ENCODE measurements at places on chromosomes 2 and 18. TPM values are rescaled to one million over a fixed set of nuclear protein-coding genes. Genes with fewer than 3 reads are reported as not detected.
A peak's percentile ranks its signal among the peaks of the same experiment; 100 is the strongest.

The FRZB gene
- not detected for total RNA-seq

GRCh38 chr2:199309973-199310372, 147.8 kb downstream of the SATB2 start:
- no peak for DNase-seq

GRCh38 chr2:160169988-160170387, 30.1 kb downstream of the ITGB6 start:
- no peak for DNase-seq

DNA sequence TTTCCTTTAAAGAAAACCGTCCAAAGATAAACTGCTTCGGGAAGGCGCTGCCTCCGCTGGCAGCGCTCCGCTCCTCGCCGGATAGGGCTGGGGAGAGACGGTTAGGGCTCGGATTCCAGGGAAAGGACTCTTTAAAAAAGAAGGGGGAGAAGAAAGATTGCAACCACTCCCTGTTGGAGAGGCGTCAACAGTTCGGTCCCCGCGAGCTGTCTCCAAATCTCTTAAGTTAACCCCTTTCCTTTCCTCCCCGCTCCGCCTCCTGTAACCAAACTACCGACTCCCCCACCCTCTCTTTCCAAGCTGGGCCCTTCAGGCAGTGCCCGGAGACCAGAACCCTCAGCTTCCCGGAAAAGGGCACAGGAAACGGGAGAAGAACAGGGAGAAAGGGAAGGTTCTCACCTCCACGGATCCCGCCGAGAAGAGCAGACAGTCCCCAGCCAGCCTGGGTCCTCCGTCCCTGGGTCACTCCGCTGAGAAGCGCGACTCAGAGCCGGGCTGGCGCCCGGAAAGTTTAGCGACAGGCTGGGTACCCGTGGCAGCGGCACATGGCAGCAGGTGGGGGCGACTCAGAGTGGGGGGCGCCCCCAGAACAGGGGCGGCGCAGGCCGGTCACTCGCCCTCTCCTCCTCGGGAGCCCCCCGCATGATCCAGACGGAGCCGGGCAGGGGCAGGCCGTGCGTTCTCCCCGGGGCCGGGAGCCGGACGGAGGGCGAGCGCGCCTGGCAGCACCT, 675 bp downstream of the FZD5 start:
- peak; percentile 72 for DNase-seq

DNA sequence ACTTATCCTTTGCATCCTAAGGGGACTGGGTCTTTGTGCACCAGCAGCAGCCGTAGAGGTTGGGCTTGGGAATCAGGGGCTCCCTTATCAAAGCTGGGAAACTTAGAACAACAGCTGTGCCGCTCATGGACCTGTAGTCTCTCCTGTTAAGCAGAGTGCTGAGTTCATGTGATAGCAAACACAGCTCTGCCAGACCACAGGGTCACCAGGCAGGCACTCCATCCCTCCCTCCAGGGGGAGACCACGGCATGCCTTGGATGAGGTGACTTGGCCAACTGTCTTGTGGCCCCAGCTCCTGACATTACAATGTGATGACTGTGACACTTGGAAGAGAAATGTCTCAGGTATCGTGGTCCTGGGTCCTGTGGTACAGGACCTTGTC, 60.0 kb downstream of the DGKD start:
- no peak for DNase-seq

DNA sequence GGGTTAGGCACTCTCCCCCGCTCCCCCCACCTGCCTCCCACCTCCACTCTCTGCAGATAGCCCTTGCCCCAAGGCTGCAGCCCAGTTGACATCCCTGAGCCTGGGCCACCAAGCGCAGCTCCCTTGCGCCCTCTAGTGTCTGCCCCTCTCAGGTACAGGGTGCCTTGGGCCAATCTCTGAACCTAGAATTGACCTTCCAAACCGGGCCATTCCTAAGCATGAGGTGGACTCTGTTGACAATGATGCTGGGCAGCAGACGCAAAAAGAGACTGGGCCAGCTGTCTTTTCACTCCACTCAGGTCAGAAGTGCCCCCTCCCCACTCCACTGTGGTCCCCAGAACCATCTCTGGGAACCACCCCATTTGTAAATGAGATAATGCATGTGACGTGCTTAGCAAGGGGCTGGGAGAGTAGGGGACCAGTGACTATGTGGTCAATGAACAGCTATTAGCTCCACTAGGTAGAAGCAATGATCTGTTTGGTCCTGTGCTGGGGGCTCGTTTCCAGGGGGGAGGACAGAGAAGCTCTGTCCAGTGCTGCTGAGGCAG, 43.3 kb upstream of the PLB1 start:
- DNase-seq: peak; percentile 94

GRCh38 chr2:67135208-67135607, 261.9 kb upstream of the ETAA1 start:
- DNase-seq: no peak

Measured in activated CD4-positive, alpha-beta T cell treated with anti-CD3 and anti-CD28 coated beads, Interleukin-2, amount 10 ng/mL, durations not matched to agents 24 days and 14 days (primary cell).